AG10803 (cell line): ENCODE measurements at places on chromosomes 12 and 14.

- no peak for DNase-seq
Observed at GRCh38 chr14:68461086-68461485, 331.8 kb downstream of the ZFP36L1 start.

DNA sequence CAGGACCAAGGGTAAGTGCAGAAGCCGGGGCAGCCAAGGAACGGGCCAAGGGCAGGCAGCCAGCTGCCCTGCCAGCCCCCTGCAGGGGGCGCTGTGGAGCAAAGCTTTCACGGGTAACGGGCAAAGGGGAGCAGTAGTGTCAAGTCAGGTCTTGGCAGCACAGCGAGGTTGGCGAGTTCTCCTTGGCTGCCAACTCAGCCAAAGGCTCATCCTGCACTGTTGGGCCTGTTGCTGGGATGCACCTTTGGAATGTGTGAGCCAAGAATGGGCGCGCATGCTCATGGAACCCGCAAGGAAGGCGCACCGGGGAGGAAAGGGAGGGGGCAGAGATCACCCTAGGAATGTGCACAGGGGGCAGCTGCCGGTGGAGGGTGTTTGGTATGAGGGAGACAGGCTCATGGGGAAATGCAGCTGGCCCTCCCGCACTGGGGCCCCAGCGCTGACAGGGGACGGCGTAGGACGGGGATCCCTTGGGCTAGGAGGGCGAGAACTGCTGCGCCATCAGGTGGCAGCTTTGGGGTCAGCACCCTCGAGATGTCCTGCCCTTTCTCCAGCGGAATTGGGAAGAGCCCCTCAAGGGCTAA lies 138.0 kb downstream of the ASCL4 start:
- peak; percentile 8 for DNase-seq

- no peak for DNase-seq
Observed at GRCh38 chr12:50784501-50784900, 20.6 kb downstream of the ATF1 start.

DNA sequence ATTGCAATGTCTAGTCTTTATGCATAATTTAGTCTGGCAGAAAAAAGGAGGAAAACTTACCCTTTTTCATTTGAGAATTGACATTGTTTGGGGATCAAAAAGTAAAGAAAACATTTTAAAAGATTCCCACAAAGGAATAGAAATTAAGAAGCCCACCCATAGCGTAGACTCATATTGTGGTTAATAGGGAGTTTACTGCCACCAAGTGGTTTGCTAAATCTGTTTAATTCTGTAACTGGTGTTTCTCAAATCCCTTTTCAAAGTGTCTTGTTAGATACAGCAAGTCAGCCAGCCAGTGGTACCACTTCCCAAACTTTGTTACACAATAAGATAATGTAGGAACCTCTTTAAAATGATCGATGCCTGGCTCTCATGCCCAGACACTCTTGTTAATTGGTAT lies 180.3 kb downstream of the IPO8 start:
- no peak for DNase-seq

- no peak for DNase-seq
Observed at GRCh38 chr14:27688841-27689444, 1077.6 kb upstream of the FOXG1 start.

- peak; percentile 75 for DNase-seq
Observed at GRCh38 chr14:77027538-77028383, 747 bp downstream of the IRF2BPL start.

DNA sequence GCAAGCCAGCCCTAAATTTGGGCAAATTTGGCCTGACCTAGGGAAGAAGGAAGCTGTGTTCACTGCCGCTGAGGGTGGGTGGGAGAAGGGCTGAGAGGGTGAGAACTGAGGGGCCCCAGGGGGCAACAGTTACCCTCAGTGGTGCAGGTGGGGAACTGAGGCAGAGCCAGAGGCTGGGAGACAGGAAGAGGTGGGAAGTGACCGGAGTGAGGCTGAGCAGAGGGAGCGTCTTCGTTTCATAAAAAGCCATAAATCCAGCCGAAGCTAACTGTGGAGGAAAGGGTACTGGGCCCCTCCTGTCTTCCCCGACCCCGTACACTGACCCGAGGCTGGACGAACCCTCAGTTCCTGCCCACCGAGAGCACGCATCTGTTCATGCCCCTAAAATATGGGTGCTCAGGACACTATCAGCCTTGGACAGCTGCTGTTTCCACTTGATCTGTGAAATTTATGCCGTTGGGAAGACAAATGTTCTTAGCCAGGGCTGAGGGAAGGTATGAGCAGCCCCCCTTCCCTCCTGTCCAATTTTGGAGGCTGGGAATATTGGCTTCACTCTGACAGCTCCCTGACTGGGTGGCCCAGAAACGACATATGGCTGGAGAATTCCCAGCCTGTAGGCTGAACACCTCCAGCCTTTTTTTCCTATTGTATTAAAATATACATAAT lies 116.5 kb downstream of the KIF26A start:
- no peak for DNase-seq

DNA sequence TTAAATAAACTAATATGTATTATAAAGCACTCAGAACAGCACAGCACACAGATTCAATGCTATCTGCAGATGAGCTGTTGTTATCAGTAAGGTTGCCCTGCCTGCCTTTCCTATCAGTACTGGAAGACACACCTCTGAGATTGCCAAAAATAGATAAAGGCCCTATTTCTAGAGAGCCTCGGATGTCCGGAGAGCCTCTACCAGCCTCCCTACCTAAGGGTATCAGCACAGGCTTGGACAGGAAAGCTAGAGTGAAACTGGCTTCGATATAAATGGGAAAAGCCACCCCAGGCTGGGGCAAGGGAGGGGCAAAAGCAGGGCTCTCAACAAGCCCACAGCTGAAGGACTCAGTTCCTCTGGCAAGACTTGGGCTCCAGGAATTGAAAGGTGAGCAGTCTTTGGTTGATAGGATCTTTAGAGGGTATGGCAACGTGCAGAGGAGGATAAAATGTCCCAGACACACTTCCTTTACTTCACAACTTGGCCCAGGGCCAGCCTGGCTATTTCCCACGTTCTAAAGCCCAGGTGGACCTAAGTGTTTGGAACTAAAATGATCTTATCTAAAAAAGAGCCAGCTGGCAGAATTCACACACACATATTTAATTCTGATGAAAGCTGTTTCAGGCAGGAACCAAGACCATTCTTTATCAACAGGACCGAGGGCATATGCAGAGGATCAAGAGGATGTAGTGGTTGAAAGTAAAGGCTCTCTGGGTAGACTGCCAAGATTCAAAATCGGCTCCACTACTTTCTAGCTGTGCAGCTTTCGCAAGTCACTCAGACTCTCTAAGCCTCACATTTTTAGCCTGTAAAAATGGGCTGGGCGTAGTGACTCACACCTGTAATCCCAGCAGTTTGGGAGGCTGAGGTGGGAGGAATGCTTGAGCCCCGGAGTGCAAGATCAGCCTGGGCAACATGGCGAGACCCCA lies 37.8 kb upstream of the ITPR2 start:
- peak; percentile 52 for DNase-seq

DNA sequence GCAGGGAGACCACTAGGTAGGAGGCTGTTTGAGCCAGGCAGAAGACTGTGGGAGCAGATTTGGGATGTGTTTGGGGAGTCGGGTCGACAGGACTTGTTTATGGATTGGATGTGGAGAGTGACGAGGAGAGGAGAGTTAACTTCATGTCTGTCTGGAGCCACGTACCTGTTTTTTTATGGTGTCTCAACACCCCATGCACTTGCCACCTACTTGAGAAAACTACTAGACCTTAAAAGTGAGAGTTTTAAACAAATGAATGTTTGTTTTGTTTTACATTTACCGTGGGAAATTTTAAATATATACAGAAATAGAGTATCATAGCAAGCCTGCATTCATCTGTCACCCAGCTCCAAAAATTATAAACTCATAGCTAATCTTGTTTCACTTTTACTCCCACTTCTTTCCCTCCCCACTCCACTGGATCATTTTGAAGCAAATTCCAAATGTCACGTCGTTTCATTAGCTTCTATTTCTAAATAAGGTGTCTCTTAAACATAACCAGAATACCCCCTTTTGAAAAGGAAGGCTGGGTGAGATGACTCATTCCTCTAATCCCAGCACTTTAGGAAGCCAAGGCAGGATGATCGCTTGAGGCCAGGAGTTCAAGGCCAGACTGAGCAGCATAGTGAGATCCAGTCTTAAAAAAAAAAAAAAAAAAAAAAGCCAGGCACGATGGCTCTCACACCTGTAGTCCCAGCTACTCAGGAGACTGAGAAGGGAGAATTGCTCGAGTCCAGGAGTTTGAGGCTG lies 136.2 kb downstream of the ANO6 start:
- DNase-seq: no peak

- DNase-seq: no peak
Observed at GRCh38 chr14:72532686-72533454, 361.0 kb downstream of the DPF3 start.

DNA sequence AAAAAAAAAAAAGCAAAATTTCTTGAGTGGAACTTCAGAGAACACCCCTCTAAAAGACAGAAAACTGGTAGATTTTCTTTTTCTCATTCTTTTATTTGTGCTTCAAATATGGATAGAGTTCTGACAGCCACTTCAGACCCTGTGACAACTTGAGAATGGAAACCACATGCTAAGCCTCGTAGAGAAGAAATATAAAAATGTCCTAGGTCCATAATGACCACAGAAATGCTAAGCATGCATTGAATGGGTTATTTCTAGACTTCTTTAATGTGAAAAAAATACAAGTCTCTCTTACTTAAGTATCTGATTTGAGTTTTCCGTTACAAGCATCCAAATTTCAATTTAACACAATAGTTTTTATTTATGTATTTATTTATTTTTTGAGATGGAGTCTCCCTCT lies 28.3 kb upstream of the DIO2 start:
- peak; percentile 17 for DNase-seq

DNA sequence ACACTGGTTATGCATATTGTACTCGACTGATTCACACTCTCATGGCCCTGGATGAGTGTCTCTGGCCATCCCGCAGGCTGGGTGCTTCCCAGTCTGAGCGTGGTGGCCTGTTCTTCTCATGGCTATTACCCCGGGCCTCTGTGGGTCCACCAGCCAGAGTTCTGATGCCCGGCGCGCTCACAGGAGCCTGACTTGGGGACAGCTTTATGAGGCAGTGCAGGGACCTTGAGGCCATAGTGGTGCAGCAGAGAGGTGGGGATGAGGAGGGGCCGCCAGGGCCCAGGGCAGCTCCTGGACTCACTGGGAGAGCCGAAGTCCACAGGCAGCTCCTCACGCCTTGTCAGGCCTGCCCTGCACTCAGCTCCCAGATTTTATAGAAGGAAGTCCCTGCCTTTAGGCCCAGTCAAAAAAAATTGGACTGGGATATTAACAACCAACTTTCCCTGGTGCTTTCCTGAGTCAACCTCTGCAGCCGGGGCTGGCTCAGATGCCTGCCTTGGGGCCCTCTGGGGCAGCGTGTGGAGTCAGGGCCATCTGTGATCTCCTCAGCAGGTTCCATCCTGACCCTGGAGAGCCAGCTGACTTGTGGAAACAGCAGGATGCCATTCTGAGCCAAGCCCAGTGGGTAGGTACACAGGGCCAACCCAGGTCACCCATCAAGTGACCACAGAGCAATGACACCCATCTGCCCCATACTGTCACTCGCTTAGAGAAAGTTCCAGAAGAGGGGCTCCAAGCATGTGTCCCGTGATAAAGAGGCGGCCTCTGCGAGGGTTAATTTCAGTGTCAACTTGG lies 89.4 kb upstream of the DIO3 start:
- no peak for DNase-seq

- DNase-seq: no peak
Observed at GRCh38 chr12:777550-778047, 25.2 kb downstream of the WNK1 start.
